ENCODE measurements at places on chromosomes 13 and 19.
A peak's percentile ranks its signal among the peaks of the same experiment; 100 is the strongest.

- no peak for DNase-seq
Measured at GRCh38 chr19:1503089-1503924, 9.5 kb downstream of the ADAMTSL5 start.

- no peak for DNase-seq
Measured at GRCh38 chr13:23684647-23685046, 114.4 kb downstream of the TNFRSF19 start.

GRCh38 chr19:3060857-3061181 is 1.5 kb downstream of the TLE5 start:
- DNase-seq: no peak

DNA sequence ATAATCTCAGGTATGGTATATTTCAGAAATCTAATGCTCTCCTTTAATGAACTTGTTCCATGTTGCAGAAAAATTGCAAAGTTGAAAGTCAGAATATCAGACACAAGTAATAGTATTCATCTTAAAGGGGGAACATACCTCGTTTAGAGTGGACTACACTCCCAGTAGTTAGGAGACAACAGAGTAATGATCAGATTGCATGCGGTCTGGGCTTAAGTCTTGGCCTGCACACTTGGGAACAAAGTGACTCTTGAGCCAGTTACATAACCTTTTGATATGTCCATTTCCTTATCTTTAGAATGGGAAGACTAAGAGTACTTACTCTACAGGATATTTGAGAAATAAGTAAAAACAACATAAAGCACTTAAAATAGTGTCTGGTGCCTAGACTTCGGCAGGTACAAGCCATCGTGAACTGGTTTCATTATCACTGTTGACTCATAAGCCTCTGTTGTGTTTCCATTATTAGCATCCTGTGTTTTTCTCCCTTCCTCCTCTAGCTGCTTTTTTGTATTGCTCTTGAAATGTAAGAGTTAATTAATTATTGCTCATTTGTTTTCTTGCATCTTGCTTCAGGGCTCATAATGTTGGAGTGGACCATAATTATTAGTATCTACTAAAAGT is 53.0 kb downstream of the DPY19L3 start:
- no peak for DNase-seq

- DNase-seq: no peak
Measured at GRCh38 chr13:22961835-22962537, 218.8 kb upstream of the SGCG start.

DNA sequence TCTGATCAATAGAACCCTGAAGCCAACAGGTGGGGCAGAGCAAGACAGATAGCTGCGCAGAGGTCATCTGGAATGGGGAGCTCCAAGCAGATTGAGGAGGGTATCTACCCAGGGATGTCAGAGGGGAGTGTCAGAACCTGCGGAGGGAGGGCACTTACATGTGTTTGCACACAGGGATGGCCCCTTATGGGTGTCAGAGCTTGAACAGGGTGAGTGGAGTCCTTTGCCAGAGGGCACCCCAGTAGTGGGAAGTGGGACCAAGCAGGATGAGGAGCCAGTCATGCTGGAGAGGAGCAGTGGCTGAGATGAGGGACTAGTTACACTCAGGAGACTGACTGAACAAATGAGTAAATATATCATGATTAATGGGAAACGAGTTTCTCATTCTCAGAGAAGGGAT is 17.0 kb upstream of the SIGLEC14 start:
- DNase-seq: no peak

GRCh38 chr19:44846455-44847143 is 502 bp downstream of the NECTIN2 start:
- no peak for DNase-seq

GRCh38 chr13:35793823-35794222 is 317.3 kb upstream of the MAB21L1 start:
- DNase-seq: no peak

DNA sequence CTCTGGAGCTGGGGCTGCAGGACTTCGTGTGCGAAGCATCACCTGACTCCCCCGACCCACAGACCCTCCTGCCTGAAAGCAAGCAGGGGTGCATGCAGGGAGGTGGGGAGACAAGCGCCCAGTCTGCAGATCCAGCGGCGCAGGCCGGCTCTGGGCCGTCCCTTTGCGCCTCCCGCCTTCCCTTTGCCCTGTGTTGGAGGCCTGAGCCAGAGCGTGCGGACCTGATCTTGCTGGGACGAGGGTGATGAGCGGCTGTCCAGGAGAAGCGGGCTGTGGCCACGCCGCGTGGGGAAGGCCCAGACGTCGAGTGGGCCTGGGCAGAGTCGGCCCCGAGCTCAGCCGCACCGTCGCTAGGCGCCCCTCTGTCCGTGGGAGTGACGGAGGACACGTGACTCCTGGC is 5.3 kb upstream of the GRTP1 start:
- no peak for DNase-seq

DNA sequence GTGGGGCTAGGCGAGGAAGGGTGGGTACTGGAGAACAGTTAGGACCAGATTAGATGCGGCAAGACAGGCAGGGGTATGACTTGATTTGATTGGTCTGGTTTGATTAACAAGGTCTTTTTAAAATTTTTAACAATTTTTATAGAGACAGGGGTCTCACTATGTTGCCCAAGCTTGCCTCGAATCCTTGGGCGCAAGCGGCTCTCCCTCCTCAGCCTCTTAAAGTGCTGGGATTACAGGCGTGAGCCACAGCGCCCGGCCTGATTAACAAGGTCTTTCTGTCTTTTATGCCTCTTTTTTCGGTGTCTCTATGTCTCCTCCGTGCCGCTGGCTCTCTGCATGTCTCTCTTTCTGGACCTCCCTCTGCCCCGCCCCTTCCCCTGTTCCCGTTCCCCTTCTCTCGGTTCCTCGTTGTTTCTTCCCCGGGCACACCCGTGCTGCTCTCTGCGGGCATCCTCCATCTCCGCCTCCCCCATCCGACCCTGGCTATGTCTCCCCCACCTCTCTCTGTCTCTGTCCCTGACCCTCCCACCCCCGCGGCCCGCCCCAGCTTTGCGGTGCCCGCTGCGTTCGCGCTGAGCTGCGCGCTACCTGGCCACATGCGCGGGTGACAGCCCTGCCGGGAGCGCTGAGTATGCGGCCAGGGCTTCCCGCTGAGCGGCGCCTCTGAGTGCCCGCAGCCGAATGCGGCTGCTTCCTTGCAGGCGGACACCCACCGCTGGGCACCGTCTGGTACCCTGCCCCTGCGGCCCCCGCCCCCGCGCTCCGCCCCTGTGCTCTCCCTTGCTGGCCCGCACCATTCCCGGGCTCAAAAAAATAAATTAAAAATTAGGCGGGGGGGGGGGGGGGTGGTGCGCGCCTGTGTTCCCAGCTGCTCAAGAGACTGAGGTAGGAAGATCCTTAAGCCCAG is 8.1 kb upstream of the SDHAF1 start:
- peak; percentile 56 for DNase-seq

DNA sequence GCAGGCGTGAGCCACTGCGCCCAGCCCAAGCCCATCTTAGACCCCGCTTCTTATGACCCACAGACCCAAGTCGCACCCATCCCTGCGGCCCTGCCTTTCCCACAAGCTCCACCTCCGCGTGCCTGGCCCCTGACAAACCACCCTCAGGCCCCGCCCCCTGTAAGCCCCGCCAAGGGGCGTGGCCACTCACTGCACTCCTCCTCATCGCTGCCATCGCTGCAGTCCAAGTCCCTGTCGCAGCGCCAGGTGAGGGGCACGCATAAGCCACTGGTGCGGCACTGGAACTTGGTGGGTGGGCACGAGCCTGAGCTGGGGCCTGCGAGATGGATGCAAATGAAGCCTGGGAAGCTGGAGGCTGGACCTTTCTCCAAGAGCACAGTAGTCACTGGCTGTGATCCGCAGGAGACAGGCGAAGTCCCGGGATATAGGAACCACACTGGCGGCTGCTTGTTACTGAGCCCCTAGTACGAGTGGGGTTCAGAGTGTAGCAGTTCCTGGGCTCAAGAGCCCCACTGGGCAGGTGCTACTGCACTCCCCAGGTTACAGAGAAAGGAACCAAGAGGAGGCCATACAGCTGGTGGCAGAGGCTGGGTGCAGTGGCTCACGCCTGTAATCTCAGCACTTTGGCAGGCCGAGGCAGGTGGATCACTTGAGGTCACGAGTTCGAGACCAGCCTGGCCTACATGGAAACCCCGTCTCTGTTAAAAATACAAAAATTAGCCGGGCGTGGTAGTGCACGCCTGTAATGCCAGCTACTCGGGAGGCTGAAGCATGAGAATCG is 3.1 kb downstream of the CD320 start:
- DNase-seq: no peak

GRCh38 chr19:4268816-4269430 is 10.1 kb upstream of the SHD start:
- DNase-seq: no peak

DNA sequence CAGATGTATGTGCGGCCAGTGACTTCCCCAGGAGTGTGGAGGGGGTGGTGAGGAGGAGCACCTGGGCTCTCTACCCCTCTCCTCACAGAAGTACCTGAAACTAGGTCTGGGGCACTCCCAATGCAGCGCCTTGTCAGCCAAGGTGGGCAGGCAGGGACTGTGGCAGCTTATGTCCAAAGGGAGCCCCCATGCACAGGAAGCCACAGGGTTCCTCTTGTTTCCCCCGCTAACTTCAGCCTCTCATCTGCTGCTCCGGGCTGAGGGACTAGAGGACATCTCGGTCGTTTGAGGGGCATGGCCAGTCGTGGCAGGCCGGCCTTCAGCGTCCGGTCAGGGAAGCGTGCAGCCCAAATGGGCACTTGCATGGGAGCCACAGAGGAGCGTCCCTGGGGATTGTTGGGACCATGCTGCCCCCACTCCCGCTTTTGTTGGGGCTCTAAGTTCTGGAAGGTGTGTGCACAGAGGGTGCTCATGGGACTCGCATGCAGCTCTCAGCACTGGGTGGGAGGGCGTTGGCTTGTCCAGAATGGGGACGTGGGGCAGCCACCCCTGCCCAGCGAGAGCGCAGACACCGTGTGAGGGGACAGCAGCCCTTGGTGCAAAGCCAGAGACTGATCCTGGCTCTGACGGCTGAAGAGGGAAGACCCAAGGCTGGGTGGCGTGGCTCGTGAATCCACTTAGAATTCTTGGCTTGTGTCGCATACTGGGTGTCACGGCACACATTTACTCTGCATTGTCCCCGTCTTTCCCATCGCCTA is 16.6 kb upstream of the NPAS1 start:
- DNase-seq: no peak

DNA sequence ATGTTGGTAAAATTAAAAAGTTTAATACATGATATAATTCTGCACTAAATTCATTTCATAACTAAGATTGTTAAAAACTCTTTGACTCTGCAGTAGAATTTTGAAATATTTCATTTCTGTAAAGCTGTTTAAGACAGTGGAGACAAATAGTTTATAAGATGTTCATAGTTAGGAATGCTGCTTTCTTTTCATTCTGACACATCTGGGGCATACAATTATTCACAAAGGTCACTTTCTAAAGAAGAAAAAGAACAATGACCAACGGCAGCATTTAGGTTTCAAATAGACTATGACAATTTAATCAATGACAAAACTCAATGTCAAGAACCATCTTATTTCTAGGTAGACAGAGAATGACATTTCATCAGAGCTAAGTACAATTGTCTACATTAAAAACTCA is 1422.1 kb downstream of the PCDH9 start:
- DNase-seq: no peak

- DNase-seq: no peak
Measured at GRCh38 chr19:13892870-13893269, 13.0 kb downstream of the BRME1 start.

DNA sequence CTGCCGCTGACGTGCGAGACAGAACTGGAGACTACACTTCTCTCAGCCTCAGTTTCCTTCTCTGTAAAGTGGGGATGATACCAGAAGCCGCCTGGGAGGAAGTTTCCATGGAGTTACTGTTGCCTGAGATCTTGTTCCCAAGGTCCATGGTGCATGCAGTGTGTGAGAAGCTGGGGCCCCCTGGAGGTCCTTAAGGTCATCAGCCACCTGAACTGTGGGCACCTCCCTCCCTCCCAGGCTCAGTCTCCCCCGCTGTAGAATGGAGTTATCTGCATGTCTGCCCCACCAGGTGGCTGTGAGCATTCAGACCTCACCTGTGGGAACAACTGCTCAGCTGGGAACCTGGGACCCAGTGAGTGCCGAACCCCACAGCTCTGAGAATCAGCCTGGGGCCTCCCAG is 2.7 kb downstream of the CRX start:
- no peak for DNase-seq

GRCh38 chr13:27138457-27139093 is 33.0 kb downstream of the USP12 start:
- DNase-seq: no peak

DNA sequence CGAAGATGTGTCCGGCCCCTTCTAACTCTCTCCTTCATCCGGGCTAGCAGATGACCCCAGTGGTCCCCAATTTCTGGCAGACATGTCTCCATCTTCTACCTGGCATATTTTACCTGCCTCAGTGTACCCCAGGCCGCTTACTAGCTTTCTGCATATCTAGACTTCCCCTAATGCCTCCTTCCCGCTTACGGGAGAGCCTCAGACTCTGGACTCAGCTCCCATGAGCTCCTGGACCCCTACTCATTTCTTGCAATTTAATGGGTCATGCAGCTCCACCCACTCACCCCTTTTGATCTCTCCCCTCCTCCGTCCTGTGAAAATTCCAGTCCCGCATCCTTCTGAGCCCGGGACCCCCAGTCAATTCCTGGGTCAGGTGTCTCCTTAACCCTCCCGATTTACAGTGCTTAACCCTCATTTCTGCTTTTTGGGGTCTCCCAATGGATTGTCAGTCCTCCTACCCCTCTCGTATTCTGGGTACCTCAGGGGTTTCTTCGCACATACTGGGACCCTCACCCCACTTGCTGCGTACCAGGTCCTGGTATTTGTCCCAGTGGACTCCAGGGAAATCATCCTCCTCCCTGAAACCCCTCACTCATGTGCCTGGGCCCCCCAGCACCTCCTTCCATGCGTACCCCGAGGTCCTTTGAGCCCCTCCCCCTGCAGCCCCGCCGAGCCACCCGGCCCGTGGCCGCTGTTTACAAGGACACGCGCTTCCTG is 500 bp upstream of the JUNB start:
- DNase-seq: no peak

DNA sequence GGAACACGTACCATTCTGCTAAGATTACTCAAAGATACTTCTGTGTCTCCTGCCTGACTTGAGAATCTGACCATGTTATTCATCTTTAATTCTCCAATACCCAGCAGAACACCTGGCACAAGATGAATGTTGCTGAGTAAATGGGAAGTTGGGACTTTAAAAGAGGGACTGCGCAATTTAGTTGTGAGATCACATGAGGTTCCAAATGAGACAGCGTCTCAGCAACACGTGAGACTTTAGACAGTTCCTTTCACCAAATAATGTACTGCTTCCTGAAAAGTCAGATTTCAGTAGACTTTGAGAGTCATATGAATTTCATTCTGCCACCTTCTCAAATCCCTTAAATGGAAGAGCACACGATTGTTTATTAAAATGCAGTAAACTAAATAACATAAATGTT is 36.7 kb downstream of the DOCK9 start:
- no peak for DNase-seq

- peak; percentile 26 for DNase-seq
Measured at GRCh38 chr13:55577082-55577846, 1563.5 kb upstream of the PRR20A start.

GRCh38 chr19:31947436-31948115 is 397.8 kb upstream of the ZNF507 start:
- no peak for DNase-seq

- DNase-seq: no peak
Measured at GRCh38 chr19:28500296-28500695, 712.7 kb downstream of the UQCRFS1 start.
